ENCODE measurements at places on chromosomes 7 and 10.

DNA sequence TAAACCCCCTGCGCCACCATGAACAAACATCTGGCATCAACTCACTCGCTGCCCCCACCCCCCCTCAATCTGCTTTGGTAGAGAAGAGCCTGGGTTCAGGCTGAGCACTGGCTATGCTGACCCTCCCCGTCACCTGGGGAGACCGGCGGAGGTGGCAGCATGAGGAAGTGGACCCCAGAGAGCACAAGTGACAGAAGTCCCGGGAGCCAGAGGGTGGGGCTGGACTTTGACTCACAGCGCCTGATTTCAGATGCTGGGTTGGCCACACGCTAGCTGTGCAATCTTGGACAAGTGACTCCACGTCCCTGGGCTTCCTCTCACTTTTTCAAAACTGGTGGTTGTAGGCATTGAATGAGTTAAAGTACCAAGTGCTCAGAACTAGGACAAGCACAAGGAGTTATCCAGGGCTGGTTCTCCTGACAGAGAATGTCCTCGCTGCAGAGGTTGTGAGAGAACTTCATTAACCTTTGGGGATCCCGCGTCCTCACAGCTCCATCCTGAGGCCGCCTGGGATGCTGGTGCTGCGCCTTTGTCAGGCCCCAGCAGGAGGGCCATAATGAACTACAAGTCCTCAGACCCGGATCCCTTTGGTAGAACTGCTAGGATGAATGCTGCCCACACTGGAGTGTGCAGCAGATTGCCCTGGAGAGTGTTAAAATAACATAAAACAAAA, 48.8 kb upstream of the RASGEF1A start:
- no peak for DNase-seq

DNA sequence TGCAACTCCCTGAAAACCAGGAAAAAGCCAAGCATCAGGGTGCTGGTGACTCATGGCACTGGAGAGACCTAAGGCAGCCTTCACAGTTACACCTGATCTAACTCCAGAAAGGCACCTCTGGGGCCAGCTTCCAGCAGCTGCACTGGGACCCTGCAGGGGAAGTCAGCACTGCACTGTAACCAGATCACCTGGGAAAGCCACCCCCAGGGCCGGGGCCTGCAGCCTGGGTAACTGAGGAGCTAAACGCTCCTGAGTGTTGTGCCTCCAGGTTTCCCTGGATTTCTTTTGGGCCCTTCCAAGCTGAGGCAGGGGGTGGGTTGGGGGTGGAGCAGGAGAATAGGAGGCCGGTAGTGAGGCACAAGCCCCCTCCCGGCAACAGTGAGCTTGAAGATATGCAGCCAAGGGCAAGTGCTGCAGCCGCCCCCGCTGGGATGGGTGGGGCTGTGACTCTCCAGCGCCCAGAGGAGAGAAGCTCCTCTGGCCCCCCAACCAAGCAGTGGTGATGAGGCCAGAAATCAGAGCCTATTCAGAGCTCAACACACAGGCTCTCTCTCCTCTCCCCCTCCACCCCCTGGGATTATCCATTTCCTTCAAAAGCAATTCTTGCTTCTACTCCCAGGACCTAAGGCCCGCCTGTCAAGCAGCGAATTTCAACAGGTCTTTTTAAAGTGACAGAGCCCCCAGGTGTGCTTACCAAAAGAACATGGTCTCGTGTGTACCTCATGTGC, 2.6 kb downstream of the CXCL12 start:
- DNase-seq, result no peak

- DNase-seq, result no peak
Measured at GRCh38 chr7:27767374-27767773, 27.4 kb downstream of the TAX1BP1 start.

DNA sequence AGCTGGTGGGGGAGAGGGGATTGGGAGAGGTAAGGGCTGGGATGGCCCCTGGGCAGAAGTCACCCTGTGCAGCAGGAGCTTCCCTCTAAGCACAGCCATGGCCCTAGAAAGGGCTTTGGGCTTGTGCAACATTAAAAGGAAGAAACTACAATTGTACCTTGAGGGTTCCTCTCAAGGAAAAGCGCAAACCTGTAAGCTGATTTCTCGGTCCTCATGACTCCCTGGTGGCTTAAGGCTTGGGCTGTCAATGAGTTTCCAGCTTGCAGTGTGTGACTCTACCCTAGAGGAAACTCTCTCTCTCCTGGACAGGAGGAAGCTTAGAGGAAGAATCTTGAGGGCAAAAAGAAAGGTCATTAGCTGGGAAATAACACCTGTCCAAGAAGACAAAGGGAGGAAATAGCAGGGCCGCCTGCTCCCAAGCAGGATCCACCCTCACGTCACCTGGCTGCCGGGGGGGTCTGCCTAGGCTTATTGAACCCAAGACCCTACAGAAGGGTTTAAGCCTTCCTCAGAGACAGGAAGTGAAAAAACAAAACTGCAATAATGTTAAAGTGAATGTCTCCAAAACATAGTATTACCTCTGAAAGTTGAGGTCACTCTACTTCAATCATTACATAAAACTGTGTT, 112.5 kb downstream of the WDR11 start:
- no peak for DNase-seq

- DNase-seq, result no peak
Measured at GRCh38 chr7:101620395-101620794, 8.7 kb downstream of the MYL10 start.

- DNase-seq, result no peak
Measured at GRCh38 chr7:121604627-121605316, 208.7 kb upstream of the FAM3C start.

DNA sequence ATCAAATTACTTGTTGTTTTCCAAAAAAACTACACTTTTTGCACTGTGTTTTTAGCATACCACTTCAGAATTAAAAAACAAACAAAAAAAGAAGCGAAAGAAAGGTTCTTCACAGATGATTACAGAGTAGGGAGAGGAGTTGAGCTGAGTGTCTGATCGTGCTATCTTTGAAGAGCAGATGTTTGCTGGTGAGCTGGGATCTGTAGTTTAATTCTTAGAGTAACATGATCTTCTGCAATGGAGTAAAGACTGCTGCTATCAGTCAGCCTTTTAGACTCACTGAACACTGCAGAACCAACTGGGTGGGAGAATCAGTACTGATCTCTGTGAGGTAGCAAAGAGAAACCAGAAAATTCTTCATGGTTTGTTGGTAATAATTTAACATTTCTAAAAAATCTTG, 1197.8 kb upstream of the SORCS1 start:
- DNase-seq, result no peak

- no peak for DNase-seq
Measured at GRCh38 chr7:149815661-149816266, 22.4 kb upstream of the ZNF862 start.

- no peak for DNase-seq
Measured at GRCh38 chr10:36612436-36612835, 513.0 kb upstream of the ANKRD30A start.

DNA sequence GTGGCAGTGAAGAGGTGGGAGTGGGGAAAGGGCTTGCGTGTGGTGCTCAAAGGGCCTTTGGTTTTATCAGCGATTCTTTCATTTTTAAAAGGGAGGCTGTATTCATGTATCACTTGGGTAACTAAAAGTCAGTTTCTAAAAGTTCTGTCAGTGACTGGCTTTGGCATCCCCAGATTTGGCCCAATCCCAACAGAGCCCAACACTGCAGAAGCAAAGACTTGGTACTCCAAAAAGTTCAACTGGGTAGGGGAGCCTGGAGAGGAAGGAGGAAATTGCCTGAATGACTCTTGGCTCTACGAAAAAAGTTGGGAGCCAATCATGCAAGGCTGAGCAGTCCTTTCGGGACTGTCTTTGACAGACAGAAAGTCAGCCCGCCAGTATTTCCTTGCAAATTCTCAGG, 54.5 kb upstream of the COL13A1 start:
- no peak for DNase-seq

DNA sequence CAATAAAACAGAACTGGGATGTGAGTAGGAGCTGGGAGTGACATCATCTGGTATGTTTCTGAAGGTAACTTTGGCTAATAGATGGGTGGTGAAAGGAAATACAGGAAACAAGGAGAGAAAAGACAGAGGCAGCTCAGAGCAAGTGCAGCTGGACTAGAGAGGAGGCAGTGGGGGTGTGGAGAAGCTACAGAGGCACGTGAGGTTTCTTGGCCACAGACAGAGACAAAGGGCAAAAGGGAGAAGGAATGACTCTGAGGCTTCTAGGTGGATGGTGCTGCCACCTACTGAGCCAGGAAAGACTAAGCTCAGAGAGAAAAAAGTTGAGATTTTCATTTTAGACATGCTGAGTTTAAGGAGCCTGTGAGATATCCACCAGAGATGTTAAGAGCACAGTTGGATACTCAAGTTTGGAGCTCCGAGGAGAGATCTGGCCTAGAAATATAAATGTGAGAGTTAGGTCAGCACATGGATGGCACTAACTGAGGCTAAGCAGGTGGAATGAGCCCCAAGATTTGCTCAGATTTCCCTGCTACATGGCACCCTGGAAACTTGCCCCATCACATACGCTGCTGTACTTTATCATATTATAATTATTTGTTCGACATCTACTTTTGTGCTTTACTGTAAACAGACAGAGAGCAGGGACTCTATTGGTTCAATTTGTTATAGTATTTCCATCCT, 293.0 kb upstream of the IMMP2L start:
- no peak for DNase-seq

- DNase-seq, result no peak
Measured at GRCh38 chr10:123463181-123463580, 203.0 kb upstream of the GPR26 start.

GRCh38 chr10:75828413-75828812, 397.0 kb downstream of the LRMDA start:
- no peak for DNase-seq

DNA sequence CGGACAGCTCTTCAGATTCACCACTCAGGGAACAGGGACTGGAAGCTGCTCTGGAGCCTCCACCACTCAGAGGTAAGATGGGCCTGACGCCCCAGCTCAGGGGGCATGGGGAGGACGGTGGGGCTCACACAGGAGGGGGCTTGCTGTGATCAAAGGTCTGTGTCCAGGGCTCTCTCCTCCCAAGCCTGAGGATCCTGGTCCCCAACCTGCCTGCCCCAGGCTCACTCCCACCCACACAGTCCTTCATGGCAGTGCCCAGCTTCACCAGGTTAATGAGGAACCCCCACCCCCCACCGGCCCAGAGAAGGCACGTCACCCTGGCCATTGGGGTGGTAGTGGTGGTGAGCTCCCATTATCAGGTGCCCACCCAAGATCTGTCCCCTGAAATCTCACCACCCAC, 926.7 kb upstream of the ZNF722 start:
- DNase-seq, result no peak

- no peak for DNase-seq
Measured at GRCh38 chr7:88111140-88111743, 108.6 kb downstream of the SRI start.

- DNase-seq, result no peak
Measured at GRCh38 chr7:68535266-68535665, 1063.0 kb upstream of the AUTS2 start.

GRCh38 chr7:30306976-30307375, 22.6 kb downstream of the ZNRF2 start:
- DNase-seq, result no peak

- DNase-seq, result no peak
Measured at GRCh38 chr7:12550956-12551355, 19.6 kb upstream of the SCIN start.

- DNase-seq, result no peak
Measured at GRCh38 chr10:116000151-116000842, 272.7 kb downstream of the GFRA1 start.

DNA sequence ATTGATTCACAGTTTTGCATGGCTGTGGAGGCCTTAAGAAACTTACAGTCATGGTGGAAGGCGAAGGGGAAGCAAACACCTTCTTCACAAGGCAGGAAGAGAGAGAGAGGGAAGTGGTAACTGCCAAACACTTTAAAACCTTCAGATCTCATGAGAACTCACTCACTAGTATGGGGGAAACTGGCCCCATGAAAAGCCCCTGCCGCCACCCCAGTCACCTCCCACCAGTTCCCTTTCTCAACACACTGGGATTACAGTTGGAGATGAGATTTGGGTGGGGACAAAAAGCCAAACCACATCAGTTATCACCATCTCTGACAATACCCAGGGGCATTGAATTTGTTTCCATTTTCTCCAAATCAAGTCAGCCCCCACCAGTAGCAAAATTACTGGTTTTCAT, 740.4 kb downstream of the GATA3 start:
- no peak for DNase-seq

- no peak for DNase-seq
Measured at GRCh38 chr7:111474723-111475418, 87.4 kb downstream of the IMMP2L start.

GRCh38 chr7:99371376-99371920, 3.1 kb upstream of the ARPC1B start:
- DNase-seq, result no peak

DNA sequence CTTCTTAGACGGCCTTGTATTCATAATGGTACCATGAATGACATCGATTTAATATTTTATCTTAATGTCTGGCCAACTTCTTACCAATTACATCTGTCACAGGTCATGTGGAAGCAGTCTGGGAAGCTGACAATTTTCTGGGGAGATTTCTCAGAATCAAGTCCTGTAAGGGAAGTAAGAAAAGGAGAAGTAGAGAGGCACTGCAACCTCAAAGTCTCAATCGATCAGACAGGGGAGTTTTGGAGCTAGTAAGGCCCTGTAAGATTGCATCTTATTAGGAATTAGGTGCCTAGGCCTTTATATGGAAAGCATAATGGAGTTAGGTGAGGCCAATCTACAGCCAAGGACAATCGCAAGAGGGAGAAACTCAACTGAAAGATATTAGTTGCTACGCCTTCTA, 694.6 kb upstream of the SORCS1 start:
- DNase-seq, result no peak

GRCh38 chr7:130196476-130196875, 8.7 kb downstream of the TMEM209 start:
- no peak for DNase-seq
